ENCODE measurements at places on chromosomes 12 and 14. TPM values are rescaled to one million over a fixed set of nuclear protein-coding genes. Genes with fewer than 3 reads are reported as not detected.

GRCh38 chr12:68102163-68102562 lies 57.4 kb downstream of the IFNG start:
- no peak for DNase-seq

The CRIP1 gene
- 1,440 TPM for polyA plus RNA-seq

The DENND5B gene
- 0.60 TPM for polyA plus RNA-seq

The KRT73 gene
- polyA plus RNA-seq = 1.2 TPM

DNA sequence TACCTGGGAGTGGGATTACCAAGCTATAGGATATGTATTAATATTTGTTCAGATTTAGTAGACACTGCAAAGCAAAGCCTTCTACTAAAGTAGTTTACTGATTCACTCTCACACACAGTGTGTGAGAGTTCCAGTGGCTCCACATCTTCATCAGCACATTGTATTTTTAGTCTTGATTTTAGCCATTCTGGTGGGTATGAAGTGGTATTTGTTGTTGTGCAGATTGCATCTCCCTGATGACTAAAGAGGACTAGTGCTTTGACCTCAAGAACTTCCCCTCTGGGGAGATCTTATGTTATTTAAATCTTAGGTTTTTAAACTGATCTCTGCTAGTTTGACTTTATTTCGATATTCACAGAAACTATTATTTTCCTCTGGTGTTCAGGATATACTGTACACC lies 479.7 kb upstream of the RGS6 start:
- DNase-seq = no peak

DNA sequence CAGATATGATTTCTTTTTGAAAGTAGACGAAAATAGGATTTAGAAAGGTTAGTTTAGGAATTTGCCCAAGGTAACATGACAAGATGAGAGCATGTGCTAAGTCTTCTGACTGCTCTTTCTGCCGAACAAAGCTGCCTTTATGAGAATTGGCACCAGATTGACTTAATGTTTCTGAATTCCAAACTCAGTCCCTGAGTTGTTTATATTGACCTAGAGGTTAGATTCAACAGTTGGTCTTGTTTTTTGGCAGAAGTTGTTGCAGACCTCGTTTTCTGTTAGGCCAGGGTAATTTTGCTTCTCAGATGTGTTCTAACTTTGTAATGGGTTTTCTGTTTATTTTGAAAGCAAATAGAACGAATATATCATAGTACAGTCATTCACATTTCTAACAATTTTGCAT lies 61.5 kb upstream of the LRTM2 start:
- DNase-seq = no peak

DNA sequence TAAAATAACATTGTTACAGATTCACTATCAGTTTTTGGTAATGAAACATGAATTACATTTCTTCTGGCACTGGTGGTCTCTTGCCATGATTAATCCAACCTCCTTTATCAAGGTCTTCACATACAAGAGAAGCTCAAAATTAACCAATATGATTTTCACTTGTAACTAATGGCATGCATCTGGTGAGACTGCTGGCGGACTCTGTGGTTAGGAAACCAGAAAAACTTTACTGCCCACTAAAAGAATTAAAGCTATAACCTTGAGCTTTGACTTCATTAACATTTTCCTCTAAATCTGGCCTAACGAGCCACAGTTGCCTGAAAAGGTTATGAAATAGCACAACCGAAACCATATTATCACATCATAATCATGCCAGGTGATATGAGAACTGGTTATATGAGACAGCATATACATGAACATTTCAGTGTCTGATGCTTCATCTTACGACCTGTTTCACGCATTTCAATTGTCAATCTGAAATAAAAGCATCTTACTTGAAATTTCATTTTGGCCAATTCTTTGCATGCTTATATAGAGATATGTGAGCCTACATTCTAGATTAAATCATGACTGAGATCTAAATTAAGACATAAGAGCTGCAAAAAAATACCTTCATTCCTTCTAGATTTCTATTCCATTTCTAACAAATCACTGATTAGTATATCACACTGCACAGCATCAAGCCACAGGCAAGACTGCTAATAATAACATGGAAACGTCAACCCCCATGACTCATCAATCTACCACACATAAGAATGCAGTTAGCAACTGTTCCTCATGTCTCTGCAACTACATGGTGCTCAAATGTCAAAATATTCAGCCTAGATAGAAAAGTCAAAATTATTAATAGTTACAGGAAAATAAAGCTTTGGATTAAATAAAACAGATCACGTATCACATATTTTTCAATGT lies 89.3 kb downstream of the OSBPL8 start:
- no peak for DNase-seq

DNA sequence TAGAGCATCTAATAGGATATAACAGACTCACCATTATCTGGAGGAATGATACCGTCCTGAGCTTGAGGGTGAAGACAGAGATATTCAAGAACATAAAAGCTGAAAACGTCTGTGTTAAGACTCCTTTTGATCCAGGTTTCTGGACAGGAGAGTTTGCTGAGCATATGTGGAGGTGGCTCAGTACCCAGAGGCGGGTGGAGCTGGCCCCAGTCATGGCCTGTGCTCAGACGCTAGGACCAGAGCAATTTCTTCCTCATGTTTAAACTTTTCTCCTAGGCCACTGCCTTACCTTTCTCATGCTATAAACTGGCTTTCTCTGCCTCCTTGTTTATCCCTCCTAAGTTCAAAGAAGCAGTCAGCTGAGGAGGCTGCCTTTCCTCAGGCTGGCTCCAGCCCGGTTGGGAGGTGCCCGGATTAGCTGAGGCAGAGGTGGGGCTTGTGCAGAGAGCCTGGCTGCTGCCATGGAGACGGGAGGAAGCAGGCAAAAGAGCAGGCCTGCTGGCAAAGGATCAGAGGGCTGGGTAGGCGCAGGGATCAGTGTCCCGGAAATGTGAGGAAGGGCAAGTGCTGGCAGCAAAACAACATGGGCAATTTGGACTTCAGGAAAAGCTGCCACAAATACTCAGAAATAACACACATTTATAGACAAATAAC lies 13.7 kb downstream of the COA8 start:
- DNase-seq = no peak

DNA sequence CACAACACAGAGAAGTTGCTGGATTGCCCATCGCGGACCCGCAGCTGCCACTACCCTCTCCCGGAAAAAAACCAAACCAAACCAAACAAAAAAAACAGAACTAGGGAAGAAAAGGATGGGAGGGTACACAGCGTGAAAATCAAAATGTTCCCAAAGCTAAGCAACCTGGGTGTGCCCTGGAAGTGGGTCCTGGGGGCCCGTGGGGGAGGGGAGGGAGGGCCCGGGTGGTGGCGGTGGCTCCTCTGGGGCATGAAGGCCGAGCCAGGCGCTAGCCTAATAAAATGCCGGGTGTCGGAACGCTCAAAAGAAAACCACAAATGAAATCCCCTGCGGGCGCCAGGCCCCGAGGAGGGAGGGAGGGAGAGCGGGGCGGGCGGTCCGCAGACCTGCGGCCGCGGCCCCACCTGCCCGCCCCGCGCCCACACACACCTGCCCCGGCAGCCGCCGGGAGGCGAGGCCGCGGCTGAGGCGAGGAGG lies 787 bp downstream of the HECTD4 start:
- DNase-seq = no peak

DNA sequence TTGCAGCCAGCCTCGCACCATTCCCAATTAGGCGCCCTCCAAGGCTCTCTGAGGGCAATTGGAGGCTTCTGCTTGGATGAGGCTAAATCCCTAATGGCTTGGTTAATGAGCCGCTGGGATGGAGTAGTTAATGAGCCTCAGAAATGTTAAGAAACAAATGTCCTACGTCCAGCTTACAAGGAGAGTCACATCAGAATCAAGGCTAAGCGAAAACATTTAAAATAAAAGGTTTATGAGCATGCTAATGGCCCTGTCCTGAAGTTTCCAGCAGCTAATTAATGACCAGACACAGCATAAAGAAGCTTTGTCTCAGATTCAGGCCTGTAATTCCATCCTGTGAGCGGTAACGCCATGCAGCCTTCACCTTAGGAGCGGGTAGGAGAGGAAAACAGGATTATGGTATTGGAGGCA lies 200.7 kb upstream of the BCL2L14 start:
- no peak for DNase-seq

DNA sequence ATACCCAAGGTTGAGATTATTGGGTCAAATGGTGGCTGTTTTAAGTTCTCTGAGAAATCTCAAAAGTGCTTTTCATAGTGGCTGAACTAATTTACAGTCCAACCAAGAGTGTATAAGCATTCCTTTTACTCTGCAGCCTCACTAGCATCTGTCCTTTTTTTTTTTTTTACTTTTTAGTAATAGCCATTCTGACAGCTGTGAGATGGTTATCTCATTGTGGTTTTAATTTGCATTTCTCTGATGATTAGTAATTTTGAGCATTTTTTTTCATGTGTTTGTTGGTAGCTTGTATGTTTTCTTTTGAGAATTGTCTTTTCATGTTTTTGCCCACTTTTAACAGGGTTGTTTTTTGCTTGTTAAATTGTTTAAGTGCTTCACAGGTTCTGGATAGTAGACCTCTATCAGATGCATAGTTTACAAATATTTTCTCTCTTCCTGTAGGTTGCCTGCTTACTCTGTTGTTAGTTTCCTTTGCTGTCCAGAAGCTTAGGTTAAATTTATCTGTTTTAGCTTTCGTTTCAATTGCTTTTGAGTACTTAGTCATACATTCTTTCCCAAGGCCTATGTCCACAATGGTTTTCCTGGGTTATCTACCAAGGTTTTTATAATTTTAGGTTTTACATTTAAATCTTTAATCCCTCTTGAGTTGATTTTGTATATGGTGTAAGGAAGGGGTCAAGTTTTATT lies 881.3 kb upstream of the SEL1L start:
- DNase-seq = no peak

The PRR4 gene
- polyA plus RNA-seq = 1.2 TPM

DNA sequence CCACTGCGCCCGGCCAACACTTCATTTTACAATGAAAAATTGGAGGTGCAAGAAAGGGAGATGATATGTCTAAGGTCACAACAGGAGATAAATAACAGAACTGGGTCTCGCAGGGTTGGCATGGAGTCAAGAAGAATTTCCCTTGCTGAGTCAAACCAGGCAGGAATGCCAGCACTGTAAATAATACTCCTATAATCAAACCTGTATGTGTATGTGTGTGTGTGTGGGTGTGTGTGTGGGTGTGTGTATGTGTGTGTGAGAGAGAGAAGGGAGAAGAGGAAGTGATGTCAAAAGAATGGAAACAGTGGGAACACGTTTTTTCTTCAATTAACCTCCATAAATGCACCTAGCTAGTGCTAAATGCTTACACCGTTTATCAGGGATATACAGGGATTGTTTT lies 70.4 kb downstream of the TMEM116 start:
- DNase-seq = no peak

The SERPINA5 gene
- not detected for polyA plus RNA-seq

The NINJ2 gene
- 30.3 TPM for polyA plus RNA-seq

- no peak for DNase-seq
Measured at GRCh38 chr12:981961-982360, 9.1 kb upstream of the ERC1 start.

- DNase-seq = no peak
Measured at GRCh38 chr12:81874166-81874565, 115.0 kb upstream of the PPFIA2 start.

GRCh38 chr12:7991535-7991934 lies 41.0 kb upstream of the FOXJ2 start:
- no peak for DNase-seq

DNA sequence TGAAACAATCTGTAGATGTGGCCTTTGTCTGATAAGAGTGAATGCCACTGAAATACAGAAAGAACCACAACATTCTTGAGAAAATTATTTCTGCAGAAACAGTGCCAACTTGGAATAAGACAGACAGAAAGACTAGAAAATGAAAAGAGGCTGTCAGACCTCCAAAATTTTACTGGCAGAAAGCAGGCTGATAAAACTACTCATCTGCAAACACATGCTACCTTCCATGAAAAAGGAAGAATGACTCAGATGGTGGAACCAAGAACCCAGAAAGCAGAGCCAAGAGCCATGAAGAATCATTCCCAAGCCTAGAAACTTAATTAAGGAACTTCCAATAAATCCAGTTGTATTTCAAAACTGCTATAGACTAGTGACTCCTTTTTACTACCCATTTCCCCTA lies 31.9 kb upstream of the OSBPL8 start:
- DNase-seq = no peak

The TAS2R9 gene
- not detected for polyA plus RNA-seq

The NRL gene
- polyA plus RNA-seq = 1.6 TPM
